Right renal cortex interstitium (tissue), 3 donors: ENCODE measurements at places on chromosomes 7 and 10.
A peak's percentile ranks its signal among the peaks of the same experiment; 100 is the strongest.

DNA sequence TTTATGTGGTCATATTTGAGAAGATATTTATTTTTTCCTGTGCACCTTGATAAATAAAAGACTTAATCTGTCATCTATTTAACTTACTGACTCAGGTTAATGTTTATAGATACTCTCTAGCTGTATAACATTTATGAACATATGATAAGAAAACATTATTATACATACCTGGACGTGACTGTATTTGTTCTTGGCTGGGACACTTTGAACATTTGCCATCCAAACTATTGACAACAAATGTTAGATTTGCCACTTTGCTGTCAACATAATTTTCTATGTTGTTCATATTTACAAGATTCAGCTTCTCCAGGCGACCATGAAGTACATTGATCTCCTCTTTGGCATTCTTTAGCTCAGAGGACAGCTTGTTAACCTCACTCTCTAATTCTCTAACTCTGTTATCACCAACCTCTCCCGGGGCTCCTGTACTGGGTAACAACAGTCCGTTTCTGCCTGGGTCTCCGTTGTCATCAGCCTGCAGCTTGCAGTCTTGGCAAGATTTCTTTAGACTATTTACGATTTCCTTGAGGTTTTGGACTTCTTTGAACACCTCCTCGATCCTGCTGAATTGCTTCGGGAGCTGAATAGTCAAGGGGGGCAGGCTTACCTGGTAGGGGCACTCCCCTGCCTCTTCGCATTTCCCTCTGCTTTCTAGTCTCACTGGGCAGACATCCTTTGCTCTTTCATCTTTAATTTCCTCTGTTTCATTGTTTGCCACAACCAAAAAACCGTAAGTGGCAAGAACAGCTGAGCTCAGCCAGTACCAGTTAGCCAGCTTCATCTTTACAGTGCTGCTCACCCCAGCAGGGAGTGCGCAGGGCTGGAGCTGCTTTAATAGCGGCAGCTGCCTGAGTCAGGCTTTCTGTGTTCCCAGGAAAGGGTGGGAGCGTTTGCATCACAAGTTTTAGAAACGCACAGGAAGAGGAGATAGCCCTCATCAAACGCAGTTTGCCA is at the start of gene FGL2:
FGL2 (minus strand) TSS at position 807 of the 954 bp plus-strand sequence; CDS start at position 781, 26 bp downstream.
- DNase-seq: peak; percentile 18

DNA sequence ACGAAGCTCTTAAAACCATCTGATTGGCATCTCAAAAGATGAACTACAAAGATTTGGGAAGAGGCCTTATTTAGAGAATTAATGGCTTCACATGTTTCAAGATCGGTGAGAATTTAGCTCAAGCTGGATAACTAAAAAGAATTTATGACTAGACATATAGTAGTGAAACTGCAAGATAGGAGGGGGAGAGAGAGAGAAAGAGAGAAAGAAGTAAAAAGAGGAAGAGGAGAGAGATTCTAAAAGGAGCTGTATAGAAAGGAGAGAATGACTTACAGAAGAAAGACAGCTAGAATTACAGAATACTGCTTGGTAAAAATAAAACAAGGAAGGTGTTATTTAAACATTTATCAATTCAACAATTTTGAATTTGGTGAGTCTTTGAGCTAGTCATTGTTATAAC is 592.3 kb downstream of the SH2D4B start:
- no peak for DNase-seq

GRCh38 chr7:137446025-137446424 is 102.5 kb upstream of the PTN start:
- DNase-seq: no peak

GRCh38 chr7:113015034-113015645 is 71.5 kb downstream of the GPR85 start:
- DNase-seq: no peak

- peak; percentile 75 for DNase-seq
These were observed 64.0 kb downstream of the MAD1L1 start for GRCh38 chr7:2168615-2169311.

- no peak for DNase-seq
These were observed 48.3 kb downstream of the LRGUK start for GRCh38 chr7:134175334-134176036.

DNA sequence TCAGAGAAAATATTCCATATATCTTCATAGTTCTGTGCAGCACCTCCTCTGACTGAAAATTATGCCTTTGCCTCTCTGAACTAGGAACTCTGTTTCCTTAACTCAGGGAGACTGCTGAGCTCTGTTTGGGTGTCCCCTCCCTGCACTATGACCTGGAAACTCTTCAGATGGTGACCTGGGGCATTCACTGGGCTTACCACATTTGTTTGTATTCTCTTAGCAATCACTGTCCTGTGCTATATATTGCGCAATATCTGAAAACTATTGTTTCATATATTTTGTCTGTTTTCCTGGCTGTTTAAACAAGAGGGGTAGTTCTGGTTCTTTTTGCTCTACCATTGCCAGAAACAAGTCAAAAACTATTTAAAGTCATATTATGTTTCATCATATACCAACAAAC is 181.8 kb upstream of the KIAA1217 start:
- no peak for DNase-seq

DNA sequence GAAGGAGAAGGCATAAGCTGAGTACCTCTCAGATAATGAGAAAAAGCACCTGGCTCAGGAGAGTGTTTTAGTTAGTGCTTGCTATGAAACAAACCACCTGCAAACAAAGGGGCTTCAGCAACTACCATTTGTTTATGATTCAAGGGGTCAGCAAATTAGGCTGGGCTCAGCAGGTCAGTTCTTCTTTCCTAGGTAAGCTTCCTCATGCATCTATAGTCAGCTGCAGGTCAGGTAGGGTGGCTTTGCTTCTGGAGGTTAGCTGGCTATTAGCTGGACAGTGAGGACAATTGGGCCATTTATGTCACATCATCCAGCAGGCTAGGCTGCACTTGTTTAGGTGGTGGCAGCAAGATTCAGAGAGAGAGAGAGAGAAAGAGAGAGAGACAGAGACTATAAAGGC is 185.5 kb downstream of the EMX2 start:
- DNase-seq: no peak

- DNase-seq: no peak
These were observed 25.3 kb downstream of the PRSS2 start for GRCh38 chr7:142796001-142796500.

DNA sequence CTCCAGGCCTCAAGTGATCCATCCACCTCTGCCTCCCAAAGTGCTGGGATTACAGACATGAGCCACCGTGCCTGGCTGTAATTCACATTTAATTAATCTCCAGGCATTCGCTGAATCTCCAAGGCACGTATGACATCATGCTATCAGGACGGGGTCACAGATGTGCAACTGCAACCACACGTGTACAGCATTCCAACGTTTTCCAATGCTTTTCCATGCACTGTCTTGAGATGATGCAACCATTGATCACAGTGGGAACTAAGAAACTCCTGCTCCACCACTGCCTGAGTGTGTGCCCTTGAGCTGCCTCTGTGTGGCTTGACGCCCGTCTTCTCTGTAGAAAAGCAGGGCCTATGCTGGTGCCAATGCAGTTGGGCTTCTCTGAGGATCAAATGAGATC is 119.8 kb upstream of the LYZL2 start:
- DNase-seq: no peak

- DNase-seq: no peak
These were observed 431.6 kb upstream of the NFE2L3 start for GRCh38 chr7:25720427-25720826.

DNA sequence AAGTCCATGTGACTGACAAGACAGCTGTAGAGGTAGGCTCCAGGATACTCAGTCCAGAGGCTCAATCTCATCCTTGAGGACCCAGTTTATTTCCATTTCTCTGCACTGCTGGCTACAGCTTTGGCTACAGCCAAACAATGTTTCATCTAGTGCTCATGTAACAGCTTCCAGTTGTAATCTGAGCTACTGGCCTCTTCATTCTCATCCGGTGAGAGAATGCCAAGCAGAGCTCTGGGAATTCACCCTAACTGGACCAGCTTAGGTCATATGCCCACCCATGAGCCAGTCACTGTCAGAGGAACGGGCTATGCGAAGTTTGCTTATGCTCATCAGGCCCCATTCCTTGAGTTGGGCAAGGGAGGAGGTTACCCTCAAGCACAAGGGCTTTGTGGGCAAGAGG is 192.9 kb downstream of the EVX1 start:
- no peak for DNase-seq

- DNase-seq: no peak
These were observed 141.1 kb downstream of the DIP2C start for GRCh38 chr10:548238-548901.

DNA sequence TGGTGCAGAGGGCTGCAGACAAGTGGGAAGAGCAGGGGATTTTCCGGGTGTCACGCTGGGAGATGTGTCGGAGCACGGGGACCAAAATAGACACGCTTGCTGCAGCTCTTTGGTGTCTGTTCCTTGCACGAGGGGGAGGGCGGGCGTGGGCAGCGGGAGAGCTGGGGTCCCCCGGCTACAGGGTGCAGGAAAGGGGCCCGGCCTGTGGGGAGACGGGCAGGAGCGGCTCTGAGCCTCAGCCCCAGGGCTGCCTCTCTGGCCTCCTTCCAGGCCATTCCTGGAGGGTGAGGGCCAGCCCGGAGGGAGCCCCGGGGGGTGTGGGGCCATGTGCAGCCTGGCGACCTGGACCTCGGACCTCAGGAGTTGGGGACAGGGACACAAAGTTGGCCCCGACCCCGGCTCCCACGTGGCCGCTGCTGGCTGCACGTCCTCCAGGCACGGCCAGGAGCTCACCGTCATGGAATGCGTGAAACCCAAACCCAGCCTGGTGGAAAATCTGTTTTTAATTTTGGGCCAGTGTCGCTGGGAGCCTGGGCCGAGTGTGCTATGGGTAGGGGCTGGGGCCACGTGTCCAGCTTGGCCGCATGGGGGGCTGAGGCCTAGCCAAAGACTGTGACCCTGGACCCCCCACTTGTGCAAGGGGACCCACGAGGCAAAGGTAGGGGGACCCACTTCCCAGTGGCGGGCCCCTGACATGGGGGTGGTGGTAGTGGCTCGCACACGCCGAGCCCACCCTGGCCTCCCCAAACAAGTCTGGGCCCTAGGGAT is 6.6 kb downstream of the TTYH3 start:
- DNase-seq: no peak

DNA sequence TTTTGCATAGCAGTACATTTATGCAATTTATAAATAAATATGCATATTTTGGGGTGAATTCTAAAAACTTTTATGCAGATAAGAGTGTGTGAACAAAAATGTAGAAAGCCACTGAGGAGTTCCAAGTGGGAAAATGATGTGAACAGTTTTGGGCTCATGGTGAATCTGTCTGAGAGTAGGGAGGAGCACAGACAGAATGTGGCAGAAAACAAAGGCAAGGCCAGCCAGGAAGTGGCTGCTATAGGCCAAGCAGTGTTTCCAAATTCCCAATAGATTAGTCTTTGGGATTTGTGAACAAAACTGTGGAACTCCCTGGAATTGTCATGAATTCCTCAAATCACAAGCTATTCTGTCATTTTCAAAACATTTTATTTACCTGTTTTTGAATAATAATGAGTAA is 73.6 kb upstream of the AMPH start:
- no peak for DNase-seq

DNA sequence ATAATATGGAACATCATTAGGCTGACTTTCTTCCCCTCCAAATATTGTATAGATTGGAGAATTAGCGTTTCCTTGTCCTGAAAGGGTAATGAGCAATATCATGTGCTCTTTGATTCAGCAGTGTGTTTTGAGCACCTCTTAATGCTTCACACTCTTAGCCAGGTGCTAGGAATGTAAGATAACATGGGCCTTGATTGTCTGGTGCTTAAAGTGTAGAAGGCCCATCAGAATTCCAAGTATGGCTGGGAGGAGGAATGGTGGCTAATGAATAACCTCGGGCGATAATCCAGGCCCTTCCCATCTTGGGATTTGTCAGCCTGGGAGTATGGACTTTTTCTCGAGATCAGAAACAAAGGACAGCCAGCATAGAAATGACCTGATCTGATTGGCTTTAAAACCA is 8.6 kb downstream of the TSPAN13 start:
- no peak for DNase-seq

GRCh38 chr7:50648076-50648475 is 82.9 kb upstream of the DDC start:
- DNase-seq: no peak

GRCh38 chr7:37180828-37181549 is 267.7 kb downstream of the ELMO1 start:
- DNase-seq: no peak

GRCh38 chr7:107696330-107696946 is 35.8 kb downstream of the SLC26A4 start:
- DNase-seq: no peak

DNA sequence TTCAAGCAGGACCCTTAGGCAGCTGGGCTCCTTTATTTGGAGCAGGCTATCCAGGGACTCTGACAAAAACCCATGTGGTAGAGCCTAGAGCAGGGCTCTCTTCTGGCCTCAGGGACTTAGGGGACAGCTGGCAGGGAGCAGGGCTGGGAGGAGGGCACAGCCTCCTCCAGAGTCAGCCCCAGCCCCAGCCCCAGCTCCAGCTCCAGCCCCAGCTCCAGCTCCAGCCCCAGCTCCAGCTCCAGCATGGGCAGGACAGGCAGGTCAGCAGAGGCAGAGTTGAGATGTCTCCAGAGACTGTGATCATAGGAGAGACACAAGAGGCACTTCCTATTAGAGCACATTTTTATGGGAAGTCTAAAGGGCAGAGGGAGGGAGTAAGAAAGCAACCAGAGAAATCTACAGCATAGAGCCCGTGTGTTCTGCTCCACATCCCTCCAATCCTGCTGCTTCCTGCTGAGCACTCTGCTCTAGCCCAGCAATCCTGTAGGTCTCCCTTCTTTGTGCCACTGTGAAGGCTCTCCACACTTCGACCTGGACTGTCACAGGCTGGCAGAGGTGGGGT is 13.3 kb upstream of the C10orf53 start:
- DNase-seq: no peak

DNA sequence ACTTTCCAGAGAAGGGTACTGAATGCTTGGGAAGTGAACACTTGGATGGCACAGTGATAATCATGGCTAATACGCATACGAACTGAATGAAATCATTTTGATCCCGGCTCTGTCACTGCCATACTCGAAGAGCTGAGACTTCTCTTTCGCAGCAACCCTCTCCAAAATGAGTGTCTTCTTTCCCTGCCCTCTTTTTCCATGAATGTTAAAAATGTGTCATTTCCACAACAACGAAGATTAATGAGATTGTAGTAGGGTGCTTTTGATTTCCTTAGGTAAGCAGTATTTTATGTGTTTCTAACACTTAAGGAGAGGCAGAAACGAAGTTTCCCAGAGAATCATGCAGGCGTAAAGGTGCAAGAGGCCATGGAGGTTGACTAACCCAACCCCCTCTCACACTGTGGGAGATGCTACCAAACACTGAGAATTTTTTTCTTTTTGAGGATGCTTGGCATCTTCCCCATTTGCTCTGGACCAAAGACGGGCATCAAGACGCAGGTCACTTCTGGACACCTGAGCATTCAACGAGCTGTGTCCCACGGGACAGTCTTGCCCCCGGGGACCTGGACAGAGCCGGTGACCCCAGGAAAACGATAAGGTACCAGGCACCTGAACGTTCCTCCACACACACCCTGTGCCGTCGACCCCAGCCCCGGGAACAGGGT is 823 bp downstream of the COPG2 start:
- DNase-seq: peak; percentile 15
